ENCODE measurements at places on chromosomes 7 and 10. TPM values are rescaled to one million over a fixed set of nuclear protein-coding genes. Genes with fewer than 3 reads are reported as not detected.

GRCh38 chr7:42878303-42878702 is 33.6 kb downstream of the C7orf25 start:
- no peak for DNase-seq

RASA4B gene
- 6.2 TPM for total RNA-seq

DNA sequence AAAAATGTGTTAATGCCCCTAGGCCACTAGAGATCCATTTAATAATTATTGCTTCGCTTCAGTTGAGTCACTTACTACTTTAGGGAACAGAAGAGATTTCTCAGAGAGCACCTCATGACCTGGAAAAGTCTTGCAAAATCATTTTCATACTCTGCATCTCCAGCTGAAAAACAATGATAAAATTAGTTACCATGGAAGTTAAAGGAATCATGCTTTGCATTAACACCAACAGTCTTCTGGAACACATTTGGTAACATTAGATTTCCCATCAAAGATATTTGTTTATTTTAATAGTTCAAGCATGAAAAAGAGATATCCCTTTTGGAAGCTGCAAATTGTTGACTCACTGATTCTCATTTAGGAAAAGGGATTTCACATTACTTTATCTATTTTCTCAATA is 1.8 kb upstream of the STEAP2 start:
- DNase-seq: no peak

- no peak for DNase-seq
Observed at GRCh38 chr7:105742787-105743186, 133.6 kb downstream of the ATXN7L1 start.

DNA sequence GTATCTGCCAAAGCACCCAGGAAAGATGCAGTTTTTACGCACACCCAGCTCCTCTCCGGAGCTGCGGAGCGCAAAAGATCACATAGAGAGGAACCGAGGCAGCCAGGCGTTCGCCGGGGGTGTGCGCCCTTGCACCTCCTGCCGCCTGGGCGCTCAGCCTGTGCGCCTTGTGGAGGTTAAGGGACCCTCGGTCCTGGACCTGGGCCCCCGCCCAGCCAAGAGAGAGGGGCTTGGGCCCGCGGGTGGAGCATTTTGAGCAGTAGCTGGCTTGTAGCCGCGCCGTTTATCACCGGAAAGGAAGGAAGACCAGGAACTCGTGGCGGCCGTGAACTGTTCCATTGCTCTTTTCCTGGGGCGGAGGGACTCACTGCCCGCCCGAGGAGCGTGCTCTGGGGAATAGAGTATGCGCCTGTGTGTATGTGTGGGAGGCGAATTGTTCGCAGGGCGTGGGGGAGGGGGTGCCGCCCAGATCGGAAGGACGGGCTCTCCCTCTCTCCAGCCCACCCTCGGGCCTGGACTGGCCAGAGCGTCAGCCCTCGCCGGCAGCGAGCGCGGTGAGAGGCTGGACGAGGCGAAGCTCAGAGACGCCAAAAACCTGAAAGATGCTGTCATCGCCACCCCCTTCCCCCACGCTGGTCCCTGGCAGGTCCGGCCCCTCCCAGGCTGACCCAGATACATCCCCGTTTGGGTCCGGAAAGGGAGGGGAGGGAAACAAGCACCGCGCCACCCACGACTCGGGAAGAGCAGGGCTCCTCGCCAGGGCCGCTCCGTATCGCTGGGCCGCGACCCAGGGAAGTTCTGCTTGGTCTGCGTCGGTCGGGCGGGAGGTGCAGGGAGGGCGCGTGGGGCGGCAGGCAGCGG is 1.2 kb upstream of the WNT2 start:
- peak; percentile 34 for DNase-seq

GRCh38 chr7:69359003-69359700 is 239.1 kb upstream of the AUTS2 start:
- DNase-seq: no peak

SPAM1 gene
- total RNA-seq: not detected

All from endothelial cell (in vitro differentiated cells).